Posterior vena cava (tissue), 2 donors: ENCODE measurements at places on chromosomes 11 and 22. TPM values are rescaled to one million over a fixed set of nuclear protein-coding genes. Genes with fewer than 3 reads are reported as not detected.

- no peak for DNase-seq
Measured at GRCh38 chr11:74478877-74479731, 11.8 kb upstream of the KCNE3 start.

DNA sequence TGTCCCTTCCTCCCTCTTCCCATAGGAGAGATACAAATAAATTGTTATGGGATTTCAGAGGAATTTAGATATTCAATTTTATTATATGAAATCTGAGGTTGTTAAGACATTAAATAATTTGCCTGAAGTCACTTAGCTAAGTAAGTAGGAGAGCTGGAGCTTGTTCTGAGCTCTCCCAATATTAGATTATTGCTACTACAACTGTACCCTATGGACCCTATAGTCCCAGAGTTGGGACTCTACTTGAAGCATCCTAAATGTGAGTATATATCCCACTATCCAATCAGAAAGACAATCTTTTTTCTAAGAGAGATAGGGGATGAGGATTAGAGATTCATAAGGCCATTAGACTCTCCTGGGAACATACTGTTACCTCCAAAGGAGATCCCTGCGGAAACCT, 1130.0 kb downstream of the DLG2 start:
- DNase-seq: no peak

The CHRDL2 gene
- 31.9 TPM for total RNA-seq

The OR8D4 gene
- total RNA-seq: not detected
